Right forelimb (tissue), 1 donor: ENCODE measurements at places on chromosomes 2 and 18.

DNA sequence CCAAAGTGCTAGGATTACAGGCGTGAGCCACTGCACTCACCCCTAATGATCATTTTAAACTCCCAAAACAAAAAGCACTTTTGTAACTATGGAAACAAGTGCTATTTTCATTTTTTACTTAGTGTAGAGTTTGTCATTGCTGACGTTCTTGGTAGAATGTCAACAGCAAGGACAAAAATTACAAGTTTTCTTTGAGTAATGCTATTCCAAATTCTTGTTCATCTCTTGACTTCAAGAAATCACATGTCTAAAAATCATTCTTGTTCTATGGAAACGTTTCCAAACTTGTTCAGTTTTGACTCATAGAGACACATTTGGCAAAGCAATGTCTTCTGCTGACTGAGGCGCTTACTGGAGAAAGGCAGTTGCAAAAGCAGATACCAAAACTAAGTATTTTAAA, 82.6 kb downstream of the MBP start:
- DNase-seq, result no peak

DNA sequence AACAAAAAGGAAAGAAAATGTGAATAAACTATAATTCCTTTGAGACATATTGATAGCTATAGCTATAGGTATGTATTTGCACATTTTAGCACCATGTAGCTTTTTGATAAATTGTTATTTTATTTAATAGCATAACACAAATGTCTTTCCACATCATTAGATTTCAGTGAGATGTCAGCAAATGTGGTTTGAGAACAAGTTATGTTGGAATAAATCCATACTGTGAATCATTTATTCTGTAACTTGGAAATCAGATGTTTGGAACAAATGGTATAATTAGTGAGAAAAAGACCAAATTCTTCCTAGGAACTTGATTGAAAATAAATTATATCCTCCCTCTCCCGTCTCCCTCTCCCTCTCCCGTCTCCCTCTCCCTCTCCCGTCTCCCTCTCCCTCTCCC, 62.8 kb downstream of the NABP1 start:
- DNase-seq, result no peak

DNA sequence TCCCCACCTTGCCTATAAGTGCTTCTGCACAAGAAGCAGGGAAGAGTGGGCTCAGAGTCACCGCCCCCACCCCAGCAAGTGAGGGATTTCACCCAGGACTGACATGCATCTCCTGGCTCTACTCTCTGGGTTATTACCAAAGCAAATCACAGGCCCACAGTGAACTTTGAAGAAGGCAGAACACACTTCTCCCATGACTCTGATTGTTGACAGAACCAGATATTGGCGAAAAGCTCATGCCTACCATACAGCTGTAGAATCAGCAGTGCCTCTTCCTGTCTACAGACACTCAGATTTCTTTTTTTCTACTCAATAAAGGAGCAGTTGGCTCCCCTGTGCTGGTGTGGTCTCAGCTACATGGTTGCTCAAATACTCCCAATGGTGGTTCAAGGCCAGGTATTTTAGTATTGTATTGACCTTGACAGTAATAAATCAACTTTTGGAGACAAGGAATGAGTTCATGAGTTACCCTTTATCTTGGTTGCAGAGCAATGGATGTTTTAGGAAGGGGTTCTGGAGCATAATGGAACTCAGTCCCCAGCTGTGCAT, 512.9 kb upstream of the ID2 start:
- DNase-seq, result no peak

DNA sequence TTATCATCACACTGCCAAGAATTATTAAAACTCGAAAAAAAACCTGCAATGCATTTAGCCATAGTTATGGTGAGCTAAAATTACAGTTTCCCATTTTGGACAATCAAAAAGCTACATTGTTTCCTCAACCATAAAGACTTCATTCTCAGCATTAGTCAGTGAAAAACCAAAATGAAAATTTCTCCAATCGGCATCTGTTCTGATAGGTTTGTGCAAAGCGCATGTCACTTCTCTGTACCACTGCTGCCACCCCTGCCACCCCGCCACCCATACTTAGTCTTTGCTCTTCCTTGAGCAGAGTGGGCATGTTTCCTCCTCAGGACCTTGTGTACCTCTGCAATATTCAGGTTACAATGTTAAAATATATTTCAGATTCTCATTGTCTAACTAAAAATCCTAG, 7.1 kb upstream of the ZBTB14 start:
- no peak for DNase-seq

DNA sequence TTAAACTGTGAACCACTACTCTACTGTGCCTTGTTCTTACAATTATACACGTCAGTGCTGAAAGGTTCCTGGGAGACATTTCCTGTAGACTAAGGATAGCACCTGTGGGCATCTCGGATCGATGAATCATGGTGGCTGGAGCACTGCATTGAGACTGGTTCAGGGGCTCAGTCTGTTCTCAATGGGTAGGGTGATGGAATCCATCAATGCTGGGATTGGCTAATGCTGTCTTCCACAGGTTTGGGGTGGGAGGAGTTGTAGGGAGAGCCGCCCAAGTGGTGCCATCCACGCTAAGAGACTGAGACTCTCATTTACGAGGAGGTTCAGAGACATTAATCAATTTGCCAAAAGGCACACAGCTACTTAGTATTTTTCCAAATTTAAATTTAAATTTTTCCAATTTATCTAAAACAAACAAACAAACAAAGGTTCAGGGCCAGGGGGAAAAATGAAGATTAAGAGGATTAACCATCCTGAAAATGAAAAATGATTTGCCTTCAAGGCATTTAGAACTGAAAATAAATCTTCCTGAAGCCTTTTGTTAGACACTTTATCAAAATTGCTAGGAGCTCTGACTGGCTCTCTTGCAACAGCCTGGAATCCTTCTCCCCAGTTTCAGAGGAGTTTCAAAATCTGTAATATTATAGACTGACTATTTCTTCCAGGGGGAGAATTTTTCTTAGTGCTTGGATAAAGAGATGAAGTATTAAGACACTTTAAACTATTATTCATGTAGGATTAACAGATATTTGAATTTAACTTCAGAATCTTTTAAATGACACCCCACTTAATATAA, 359.2 kb downstream of the TGIF1 start:
- no peak for DNase-seq

DNA sequence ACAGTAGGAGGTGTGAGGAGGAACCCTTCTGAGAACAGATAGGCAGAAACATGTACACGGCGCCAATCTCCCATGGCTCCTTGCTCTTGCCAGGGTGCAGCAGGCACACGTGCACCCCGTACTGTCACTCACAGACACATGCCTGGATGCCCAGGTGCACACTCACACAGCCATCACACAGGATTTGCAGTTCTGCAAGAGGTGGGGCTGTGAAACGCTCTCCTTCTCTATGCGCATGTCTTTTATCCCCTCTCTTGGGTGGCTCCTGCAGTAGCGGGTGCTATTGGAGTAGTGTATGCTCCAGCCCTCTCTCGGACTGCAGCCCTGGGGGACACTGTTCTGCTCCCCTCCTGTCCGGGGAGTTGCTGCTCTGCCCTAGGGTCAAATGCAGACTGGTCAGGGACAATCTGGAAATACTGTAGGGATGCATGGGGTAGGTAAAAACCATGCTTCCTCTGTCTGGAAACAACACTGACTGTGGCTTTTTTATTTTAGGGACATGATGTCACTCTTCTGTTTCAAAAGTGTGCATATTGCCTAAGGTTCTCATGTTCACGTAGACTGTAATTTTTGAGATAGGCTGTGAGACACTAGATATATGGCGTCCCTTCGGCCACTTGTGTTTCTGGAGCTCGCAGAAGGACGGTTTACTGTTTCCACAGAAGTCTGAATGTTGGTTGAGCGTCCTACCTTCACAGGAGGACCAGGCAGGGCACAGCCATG, 118.5 kb downstream of the PRKCE start:
- no peak for DNase-seq

DNA sequence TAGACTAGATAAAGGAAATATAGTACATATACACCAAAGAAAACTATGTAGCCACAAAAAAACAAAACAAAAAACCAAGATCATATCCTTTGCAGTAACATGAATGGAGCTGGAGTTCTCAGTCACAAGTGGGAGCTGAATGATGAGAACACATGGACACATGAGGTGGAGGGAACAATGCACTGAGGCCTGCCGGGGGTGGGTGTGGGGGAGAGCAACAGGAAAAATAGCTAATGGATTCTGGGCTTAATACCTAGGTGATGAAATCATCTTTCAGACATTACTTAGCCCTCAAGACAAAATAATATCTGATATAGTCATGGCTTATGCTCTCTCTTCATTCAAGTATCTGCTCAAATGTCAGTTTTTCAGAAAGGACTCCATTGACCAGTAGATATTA, 930.6 kb downstream of the LRP1B start:
- DNase-seq, result no peak
